ENCODE measurements at places on chromosomes 4 and X.

GRCh38 chrX:152923599-152923998, 25.7 kb downstream of the ZNF185 start:
- no peak for DNase-seq

GRCh38 chr4:163415668-163416067, 57.9 kb downstream of the TKTL2 start:
- DNase-seq, result peak; percentile 1

GRCh38 chr4:58649226-58649625, 1539.0 kb upstream of the IGFBP7 start:
- no peak for DNase-seq

DNA sequence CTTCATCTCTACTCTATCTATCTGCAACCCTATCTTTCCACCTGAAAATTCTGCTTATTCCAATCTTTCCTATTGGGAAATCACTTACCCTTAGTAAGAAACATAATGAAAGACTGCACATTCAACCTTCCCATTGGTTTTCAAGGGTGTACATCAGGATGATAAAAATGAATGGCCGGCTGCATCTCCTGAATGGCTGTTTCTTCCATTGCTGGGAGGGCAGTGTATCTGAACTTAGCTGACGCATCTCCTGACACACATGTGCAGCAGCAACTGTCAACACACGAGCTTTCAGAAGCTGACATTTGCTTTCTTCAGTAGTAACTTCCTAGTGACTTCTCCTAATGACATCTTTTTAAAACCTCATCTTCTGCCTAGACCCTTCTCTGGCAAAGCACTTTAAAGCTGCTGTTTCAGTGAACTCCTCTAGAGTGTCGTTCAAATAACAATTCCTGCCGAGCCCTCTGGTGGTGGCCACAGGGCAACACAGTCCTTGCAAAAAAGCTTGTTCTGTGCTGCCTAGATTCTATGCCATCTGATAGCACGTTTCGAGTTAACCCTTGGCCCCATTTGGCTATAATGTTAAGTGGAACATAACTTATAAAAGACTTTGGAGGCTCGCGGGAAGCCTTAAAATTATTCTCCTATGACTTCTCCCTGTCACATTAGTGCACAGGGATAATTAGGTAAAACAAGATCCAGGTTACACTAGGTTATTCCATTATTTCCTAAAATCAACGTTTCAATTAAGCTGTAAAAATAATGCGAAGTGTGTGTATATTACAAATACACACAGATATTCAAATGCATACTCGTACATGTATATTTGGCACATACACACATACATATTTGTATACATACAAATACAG, 2340.7 kb downstream of the PCDH7 start:
- peak; percentile 46 for DNase-seq

- DNase-seq, result no peak
These were observed 103.7 kb downstream of the POU4F2 start for GRCh38 chr4:146742416-146742815.

DNA sequence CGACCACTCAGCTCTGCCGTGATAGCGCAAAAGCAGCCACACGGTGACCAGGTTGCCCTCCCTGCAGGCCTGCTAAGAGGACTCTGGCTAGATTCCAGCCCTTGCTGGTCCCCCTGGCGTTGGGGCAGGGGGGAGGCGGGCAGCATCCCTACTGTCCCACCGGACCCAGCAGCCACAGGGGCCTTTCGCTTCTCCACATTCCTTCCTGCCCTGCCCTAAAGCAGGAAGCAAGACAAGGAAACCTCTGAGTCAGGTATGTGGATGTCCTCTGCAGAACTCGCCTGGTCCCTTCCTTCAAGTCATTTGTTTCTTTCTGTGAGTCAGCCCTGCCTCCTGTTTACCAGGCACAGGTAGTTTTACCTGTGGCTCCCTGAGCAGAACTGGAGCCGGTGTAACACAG, 60.2 kb upstream of the CLDN34 start:
- DNase-seq, result no peak

GRCh38 chrX:42143866-42144592, 220.7 kb upstream of the CASK start:
- DNase-seq, result no peak

DNA sequence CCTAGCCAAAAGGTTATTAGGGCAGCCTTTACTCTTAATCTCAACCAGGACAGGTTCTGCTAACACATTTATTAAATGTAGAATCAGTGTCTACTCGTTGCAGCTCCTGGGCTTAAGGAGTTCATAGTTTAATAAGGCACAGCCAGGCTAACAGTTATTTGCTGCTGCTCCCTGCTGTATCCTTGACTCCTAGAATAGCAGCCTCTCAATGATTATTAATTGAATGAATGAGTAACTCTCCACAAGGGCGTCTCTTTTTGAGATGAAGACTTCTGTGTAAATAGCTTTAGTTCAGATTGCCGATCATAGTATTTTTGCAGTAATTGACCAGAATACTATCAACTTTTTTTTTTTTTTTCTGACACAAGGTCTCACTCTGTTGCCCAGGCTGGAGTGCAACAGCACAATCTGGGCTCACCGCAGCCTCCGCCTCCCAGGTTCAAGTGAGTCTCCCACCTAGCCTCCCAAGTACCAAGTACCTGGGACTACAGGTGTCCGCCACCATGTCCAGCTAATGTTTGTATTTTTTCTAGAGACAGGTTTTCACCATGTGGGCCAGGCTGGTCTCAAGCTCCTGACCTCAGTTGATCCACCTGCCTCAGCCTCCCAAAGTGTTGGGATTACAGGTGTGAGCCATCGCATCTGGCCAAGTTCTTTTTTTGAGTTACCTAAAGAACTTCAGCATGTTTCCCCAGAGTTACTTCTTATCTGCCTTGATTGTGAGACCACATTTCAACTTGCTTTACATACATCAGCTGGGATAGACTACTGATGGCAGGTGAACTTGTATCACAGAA, 2.9 kb downstream of the UGDH start:
- no peak for DNase-seq

DNA sequence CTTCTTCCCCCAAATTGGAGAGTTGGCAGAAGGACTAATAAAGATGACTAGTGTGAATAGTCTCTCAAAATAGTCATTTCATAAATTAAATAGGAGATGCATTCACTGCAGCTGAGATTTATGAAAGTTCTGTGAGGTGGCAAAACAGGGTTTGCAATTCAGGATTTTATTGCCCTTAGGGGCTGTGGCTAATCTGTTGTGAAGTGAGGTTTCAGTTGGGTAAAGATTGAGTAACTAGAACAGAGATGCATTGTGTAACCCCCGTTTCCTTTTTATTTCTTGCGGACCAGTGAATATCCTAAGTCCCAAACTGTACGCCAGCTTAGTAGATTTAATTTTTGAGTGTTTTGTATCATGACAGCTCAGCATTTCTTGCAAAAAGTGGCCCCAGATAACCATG, 16.2 kb upstream of the SCRG1 start:
- no peak for DNase-seq

- no peak for DNase-seq
These were observed 106.2 kb downstream of the CCNG2 start for GRCh38 chr4:77263247-77263646.

GRCh38 chrX:36357855-36358254, 438.3 kb downstream of the CFAP47 start:
- no peak for DNase-seq

DNA sequence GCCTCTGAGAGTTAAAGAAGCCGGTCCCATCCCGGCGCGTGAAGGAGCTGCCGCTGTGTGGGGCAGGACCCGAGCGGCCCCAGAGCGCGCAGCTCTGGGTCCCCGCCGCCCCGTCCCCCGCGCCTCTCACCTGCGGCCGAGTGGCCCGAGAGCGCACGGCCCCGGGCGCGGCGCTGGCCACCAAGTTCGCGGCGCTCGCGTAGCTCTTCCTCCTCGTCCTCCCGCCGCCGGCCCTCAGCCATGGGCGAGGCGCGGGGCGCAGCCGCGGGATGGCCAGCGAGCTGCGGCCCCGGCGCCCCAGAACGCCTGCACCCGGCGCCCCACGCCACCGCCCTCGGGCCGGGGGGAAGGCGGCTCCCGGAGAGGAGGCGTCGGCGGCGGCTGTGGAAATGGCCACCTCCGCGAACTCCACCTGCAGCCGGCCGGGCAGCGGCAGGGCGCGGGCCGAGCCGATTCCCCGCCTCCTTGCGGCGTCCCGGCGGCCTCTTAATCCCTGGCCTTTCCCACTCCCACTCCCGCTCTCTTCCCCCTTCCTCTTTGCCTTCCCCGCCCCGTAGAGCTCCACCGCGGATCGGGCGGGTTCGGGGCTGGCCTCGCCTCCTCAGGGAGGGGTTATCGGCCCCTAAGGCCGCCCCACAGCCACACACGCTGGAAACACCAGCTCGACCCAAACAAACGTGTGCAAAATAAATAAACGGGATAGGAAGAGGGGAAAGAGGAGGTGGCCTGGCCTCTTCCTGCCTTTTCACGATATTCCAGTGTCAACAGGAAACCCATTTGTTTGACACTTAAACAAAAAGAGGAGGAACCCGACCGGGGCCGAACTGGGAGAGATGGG, at the start of gene SH3D19:
SH3D19 (minus strand) TSS at position 495 of the 838 bp plus-strand sequence; CDS start at position 242, 253 bp downstream.
- DNase-seq, result peak; percentile 75

DNA sequence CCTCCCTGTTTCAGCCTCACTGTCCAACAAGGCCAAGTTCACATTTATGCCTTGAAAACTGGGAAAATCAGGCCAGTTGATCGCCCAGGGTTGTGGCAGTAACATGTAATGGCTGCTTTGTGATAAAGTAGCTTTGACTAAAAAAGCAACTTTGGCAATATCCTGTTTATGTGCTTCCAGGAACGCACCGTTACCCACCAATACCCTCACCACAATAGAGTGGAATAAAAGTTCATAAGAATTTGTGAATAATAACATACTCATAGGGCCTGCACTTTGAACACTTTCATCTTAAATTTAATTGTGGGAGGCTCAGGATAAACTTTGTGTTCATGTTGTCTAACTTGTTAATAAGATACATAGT, 80.7 kb upstream of the MAML3 start:
- DNase-seq, result no peak
